Activated naive CD8-positive, alpha-beta T cell treated with anti-CD3 and anti-CD28 coated beads, Interleukin-2, amount 10 ng/mL, durations not matched to agents 7 days and 5 days (primary cell): ENCODE measurements at places on chromosomes 6 and 20. TPM values are rescaled to one million over a fixed set of nuclear protein-coding genes. Genes with fewer than 3 reads are reported as not detected.
A peak's percentile ranks its signal among the peaks of the same experiment; 100 is the strongest.

The ULBP1 gene
- 0.97 TPM for total RNA-seq

The STK4 gene
- 205 TPM for total RNA-seq

The PPIL4 gene
- 24.9 TPM for total RNA-seq

The KCNK15 gene
- not detected for total RNA-seq

The TSBP1 gene
- not detected for total RNA-seq

The SNX5 gene
- total RNA-seq: 127 TPM

GRCh38 chr6:33073431-33073871 lies at the start of gene HLA-DPA1:
HLA-DPA1 (minus strand) TSS chr6:33073649.
- H3K27me3 ChIP-seq: peaks cover 3% of the 10 kb centered on the region
- DNase-seq: no peak
- H3K4me3 ChIP-seq: peak within 1 kb of the TSS; percentile 87
- peaks cover 36% of the 10 kb centered on the region for H3K4me1 ChIP-seq

- peak overlapping the region; percentile 84 for H3K4me3 ChIP-seq
- no peaks in the 10 kb centered on the region for H3K36me3 ChIP-seq
- H3K27ac ChIP-seq: peak overlapping the region; percentile 73
- peaks cover 12% of the 10 kb centered on the region for H3K4me1 ChIP-seq
- peaks cover 3% of the 10 kb centered on the region for H3K27me3 ChIP-seq
Observed at GRCh38 chr6:25279748-25280343, 672 bp downstream of the CARMIL1 start.

DNA sequence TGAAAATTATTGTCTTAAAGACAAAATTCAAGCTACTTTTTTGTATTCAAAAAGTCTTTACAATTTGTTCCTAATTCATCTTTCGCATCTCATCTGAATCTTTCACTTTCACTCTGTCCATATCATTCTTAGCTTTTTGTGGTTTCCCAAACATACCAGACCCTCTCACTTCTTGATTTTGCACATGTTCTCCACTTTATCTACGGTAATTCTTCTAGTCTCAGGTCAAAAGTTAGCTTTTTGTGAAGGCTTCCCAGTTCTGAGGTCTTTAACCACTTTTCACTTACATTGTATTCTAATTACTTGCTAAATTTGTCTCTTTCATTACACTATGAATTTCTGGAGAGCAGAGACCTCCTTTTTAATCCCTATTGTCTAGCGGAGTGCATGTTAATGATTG lies 34.6 kb upstream of the EPHA7 start:
- H3K4me3 ChIP-seq: no peak overlapping the region
- no peaks in the 10 kb centered on the region for H3K36me3 ChIP-seq
- no peak for DNase-seq
- H3K27ac ChIP-seq: no peak overlapping the region
- H3K4me1 ChIP-seq: no peaks in the 10 kb centered on the region

DNA sequence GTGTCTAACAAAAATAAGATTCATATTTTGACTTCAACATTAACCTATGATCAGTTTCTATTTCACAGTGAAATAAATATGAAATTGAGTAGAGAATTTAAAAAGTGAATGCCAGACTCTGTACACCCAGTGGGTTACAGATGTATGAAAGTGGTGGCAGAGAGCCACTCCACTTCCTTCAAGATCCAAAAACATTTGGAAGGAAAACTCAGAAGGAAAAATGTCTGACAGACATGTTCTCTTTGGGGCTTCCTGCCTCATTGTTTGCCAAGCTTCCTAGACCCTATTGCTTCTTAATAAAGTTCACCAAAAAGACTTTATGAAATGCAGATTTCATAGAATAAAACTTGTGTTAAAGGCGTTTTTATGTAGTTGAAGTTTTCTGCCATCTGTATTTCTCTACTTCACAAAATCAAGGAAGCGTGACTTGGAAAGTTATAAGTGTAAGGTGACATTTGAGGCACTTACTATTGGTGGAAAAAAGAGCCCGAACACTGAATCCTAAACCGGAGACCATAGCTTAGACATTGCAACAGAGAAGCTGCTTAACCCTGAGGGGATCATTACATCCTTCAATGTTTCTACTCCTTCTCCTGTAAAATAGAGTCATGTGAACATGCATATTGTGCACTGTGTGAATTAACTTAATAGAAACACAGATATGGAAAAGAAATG lies 12.8 kb downstream of the HMGCLL1 start:
- DNase-seq: no peak
- no peaks in the 10 kb centered on the region for H3K4me1 ChIP-seq
- H3K4me3 ChIP-seq: no peak overlapping the region
- H3K27me3 ChIP-seq: no peaks in the 10 kb centered on the region
- H3K36me3 ChIP-seq: no peaks in the 10 kb centered on the region

GRCh38 chr6:39430871-39431523 lies 108.5 kb upstream of the KCNK16 start:
- DNase-seq: no peak
- no peak overlapping the region for H3K27ac ChIP-seq
- peaks cover 3% of the 10 kb centered on the region for H3K27me3 ChIP-seq
- no peak overlapping the region for H3K4me3 ChIP-seq

- no peak overlapping the region for H3K4me3 ChIP-seq
- H3K4me1 ChIP-seq: no peaks in the 10 kb centered on the region
- H3K27me3 ChIP-seq: no peaks in the 10 kb centered on the region
- H3K27ac ChIP-seq: no peak overlapping the region
- DNase-seq: no peak
- H3K36me3 ChIP-seq: peaks cover 12% of the 10 kb centered on the region
Observed at GRCh38 chr6:154857529-154857928, 124.3 kb downstream of the SCAF8 start.

- no peak overlapping the region for H3K27ac ChIP-seq
- peaks cover 9% of the 10 kb centered on the region for H3K4me1 ChIP-seq
- no peaks in the 10 kb centered on the region for H3K27me3 ChIP-seq
- no peak for DNase-seq
Observed at GRCh38 chr6:26354162-26354561, 10.8 kb upstream of the BTN3A2 start.

DNA sequence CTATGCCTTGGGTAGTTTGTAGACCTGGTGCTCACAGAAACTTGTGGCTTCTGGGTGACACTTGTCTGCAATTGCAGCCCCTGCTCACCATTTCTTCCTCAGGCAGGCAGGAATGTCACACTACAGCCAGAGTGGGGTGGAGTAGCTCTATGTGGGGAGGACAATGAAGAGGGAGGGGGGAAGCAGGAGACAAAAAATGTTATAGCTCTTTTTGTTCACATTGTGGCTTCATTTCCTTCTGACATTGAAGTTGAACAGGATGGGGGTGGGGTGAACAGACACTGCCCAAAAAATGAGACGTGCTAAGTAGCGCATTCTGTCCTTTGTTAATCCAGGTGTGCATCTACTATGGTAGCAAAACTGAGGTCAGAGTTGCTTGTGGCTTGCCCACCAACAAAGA lies at the start of gene THEMIS:
TSS of gene THEMIS (minus strand) at position 124 of the 400 bp plus-strand sequence. CDS start 126 bp downstream, outside the sequence.
- H3K36me3 ChIP-seq: peaks cover 48% of the 10 kb centered on the region
- H3K4me3 ChIP-seq: peak within 1 kb of the TSS; percentile 99
- no peaks in the 10 kb centered on the region for H3K27me3 ChIP-seq
- H3K4me1 ChIP-seq: peaks cover 39% of the 10 kb centered on the region

GRCh38 chr20:57435498-57436222 lies 44.5 kb downstream of the RBM38 start:
- no peaks in the 10 kb centered on the region for H3K27me3 ChIP-seq
- peak; percentile 48 for DNase-seq
- peaks cover 41% of the 10 kb centered on the region for H3K4me1 ChIP-seq
- peak overlapping the region; percentile 58 for H3K4me3 ChIP-seq

- H3K4me3 ChIP-seq: no peak overlapping the region
- H3K27me3 ChIP-seq: peaks cover 13% of the 10 kb centered on the region
- no peak for DNase-seq
- H3K27ac ChIP-seq: no peak overlapping the region
- peaks cover 8% of the 10 kb centered on the region for H3K4me1 ChIP-seq
- no peaks in the 10 kb centered on the region for H3K36me3 ChIP-seq
Observed at GRCh38 chr6:33816911-33817310, 13.1 kb upstream of the MLN start.

- H3K27me3 ChIP-seq: peaks cover 2% of the 10 kb centered on the region
- no peaks in the 10 kb centered on the region for H3K36me3 ChIP-seq
- H3K4me3 ChIP-seq: no peak overlapping the region
- no peak for DNase-seq
Observed at GRCh38 chr20:19729672-19730071, 28.4 kb upstream of the RIN2 start.

GRCh38 chr6:51477711-51478311 lies 609.6 kb downstream of the PKHD1 start:
- no peaks in the 10 kb centered on the region for H3K27me3 ChIP-seq
- H3K4me1 ChIP-seq: no peaks in the 10 kb centered on the region
- no peak overlapping the region for H3K27ac ChIP-seq
- no peak overlapping the region for H3K4me3 ChIP-seq
- no peaks in the 10 kb centered on the region for H3K36me3 ChIP-seq

GRCh38 chr6:17863901-17864754 lies 123.3 kb downstream of the KIF13A start:
- no peaks in the 10 kb centered on the region for H3K36me3 ChIP-seq
- H3K27me3 ChIP-seq: peaks cover 28% of the 10 kb centered on the region
- H3K27ac ChIP-seq: no peak overlapping the region
- no peak overlapping the region for H3K4me3 ChIP-seq

DNA sequence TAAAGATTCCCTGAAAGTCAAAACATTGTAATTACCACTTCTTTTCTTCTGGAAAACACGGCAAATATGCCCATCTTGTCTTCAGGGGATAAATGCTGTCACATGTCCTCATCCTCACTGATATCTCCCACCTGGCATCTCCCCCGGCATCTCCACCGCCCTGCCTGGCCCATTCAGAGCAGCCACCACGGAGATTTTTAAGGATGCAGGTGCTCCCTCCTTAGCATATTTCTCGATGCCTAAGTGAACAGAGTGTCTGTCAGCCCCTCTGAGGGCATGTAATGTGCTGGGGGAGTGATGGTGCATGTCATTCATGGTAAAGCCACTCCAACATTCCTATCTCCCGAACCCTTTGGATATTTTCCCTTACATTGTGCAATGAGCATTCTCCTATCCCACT lies 215.5 kb downstream of the PREX1 start:
- H3K27me3 ChIP-seq: peaks cover 8% of the 10 kb centered on the region
- peaks cover 3% of the 10 kb centered on the region for H3K4me1 ChIP-seq
- DNase-seq: no peak
- no peak overlapping the region for H3K4me3 ChIP-seq
- no peak overlapping the region for H3K27ac ChIP-seq

DNA sequence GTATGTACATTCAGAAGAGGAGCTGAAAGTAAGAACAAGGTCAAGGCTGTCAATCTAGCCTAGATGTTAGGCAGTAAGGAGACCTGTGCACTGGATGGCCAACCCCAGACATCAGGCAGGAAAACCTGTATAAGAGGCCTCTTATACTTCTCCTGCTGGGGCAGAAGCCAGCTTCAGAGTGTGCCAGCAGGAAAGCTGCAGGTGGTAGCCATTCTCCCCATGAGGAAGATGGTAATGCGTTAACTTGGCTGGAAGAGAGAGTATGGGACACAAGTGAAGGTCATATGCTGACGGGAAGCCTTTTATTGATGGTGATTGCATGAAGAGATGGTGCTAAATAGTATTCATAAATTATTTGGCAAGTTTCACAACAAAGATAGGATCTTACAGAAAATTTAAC lies 20.6 kb downstream of the NHLRC1 start:
- H3K27me3 ChIP-seq: peaks cover 57% of the 10 kb centered on the region
- DNase-seq: no peak
- peaks cover 3% of the 10 kb centered on the region for H3K4me1 ChIP-seq
- H3K27ac ChIP-seq: no peak overlapping the region

DNA sequence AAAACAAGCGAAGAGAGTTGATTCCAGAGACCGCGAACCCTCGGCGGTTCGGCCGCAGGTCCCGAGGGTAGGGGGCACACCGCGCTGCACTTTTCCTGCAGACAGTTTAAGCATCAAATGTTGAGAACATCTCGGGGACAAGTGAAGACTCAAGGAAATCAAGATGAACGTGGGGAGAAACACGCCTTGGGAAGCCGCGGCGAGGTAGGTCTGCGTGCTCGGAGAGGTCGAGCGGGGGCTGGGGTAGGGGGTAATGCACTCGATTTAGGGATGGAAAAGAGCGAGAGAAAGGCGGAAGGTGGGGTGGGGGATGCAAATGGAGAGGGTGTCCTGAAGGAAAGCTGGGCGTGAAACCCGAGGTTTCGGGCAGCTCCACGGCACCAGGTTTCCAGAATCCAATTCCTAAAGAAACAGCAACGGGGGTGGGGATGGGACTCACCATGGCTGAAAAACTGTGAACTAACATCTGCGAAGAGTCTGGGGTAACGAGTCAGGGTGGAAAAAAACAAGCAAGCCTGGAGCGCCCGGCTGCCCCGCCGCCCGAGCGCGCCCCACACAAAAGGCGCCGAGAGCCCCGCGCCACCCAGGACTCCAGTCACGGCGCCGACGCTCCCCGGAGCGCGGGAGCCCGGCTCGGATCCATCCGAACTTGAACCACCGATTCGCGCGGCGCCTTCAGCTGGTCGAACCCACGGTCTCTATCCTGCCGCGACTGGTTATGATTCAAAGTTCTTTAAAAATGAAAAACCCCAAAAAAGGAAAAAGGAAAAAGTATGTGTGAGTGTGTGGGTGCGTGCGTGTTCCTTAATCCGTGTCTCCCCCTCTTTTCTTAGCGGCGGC lies 3.5 kb downstream of the TFAP2A start:
- peaks cover 94% of the 10 kb centered on the region for H3K27me3 ChIP-seq
- no peak for DNase-seq
- peaks cover 29% of the 10 kb centered on the region for H3K4me1 ChIP-seq
- H3K27ac ChIP-seq: peak overlapping the region; percentile 84
- H3K36me3 ChIP-seq: peaks cover 17% of the 10 kb centered on the region
